T1000 (cell line): ENCODE measurements at places on chromosomes 16 and 17.

DNA sequence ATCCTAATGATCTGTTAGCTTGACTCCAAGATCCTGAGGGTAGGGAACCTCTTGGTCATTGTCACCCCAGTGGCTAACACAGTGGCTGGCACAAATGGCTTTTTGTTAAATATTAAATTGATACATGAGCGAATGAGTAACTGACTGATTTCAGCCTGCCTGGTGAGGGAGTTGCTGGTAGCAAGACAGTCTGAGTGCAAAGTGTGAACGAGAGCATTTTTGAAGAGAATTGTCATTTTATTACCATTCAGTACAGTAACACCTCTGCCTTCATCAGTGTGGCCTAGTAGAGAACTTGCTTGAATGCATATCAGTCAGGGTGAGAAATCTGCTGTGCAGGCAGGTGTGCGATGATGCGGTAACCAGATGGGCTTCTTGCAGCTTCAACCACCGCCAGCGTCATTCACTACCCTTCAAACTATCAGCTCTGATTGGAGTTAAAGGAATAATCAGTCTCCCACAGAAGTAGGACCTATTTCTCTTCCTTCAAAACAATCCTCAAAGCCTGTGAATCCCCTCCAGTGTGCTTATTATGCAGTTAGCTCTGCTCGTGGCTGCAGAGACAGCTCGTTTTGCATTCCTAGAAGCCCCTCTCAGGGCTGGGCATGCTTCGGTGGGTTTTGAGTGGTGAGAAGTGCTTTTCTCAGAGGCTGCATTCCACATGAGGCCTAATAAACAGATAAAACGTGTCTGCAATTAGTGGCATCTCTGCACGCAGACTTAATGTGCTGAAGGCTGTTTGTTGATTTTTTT is 29.0 kb downstream of the HEXIM2 start:
- DNase-seq = no peak

DNA sequence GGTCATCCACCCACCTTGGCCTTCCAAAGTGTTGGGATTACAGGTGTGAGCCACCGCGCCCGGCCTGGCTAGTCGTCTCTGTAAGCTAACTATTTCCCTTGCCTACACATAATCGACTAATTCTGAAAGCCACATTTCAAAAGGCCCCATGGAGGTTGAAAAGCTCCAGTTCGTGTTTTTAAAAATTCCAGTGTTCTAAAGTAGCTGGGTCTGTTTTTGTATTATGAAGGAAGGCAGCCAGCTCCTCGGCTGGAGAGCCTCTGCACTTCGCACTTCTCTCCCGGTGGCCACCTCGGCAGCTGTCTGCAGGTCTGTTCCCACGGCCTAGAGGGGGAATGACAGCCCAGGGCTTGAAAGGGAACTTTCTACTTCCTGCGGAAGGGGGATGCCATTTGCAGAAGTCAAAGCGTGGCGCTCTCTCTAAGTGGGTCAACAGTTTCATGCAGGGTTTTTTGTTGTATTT is 16.9 kb downstream of the HASPIN start:
- DNase-seq = no peak

GRCh38 chr17:35879773-35880654 is at the start of gene CCL5:
CCL5 (minus strand) TSS chr17:35880360.
- no peak for DNase-seq

GRCh38 chr17:76701471-76701967 is 9.2 kb downstream of the MXRA7 start:
- DNase-seq = no peak

DNA sequence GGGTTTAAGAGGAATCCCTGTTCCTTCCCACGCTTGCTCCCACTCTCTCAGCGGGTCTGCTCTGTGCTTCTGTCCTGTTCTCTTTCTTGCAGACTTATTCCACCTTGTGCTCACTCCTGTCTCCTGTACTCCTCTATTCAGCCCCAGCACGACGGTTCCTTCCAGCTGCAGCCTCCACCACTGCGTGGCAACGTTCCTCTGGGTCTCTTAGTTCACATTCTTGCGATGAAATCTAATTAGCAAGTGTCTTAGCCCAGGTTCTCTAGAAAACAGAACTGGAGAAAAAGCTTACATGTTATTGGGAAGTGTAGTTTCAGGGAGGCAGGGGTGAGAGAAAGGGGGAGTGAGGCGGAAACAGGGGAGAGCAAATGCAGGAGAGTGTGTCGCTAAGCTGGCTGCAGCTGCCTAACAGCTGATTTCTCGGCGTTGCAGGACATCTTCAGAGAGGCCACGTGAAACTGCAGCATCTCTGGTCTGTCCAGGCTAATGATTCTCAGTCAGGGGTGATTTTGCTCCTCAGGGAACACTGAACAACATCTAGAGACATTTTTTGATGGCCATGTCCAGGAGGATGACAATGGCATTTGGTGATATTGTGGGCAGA is 213.2 kb upstream of the NLRP1 start:
- DNase-seq = no peak

DNA sequence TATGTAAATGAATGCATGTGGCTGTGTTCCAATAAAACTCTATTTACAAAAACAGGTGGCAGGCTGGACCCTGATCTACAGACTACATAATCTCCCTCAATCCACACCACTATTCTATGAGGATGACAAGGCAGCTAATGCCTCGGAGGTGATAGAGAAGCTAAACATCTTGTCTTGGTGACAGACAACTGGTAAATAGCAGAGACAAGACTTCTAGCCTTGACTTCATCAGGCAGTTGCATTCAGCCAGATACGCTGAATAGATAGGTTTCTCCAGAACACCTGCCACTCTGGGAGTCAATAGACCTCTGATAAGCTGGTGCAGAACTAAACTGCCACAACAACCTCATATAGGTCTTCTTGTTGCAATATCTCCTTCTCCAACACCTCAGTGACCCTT is 3.3 kb downstream of the ATPAF2 start:
- no peak for DNase-seq

- no peak for DNase-seq
Observed at GRCh38 chr17:19590451-19590850, 56.8 kb downstream of the SLC47A1 start.

- no peak for DNase-seq
Observed at GRCh38 chr16:30889721-30890120, 4.2 kb downstream of the BCL7C start.

DNA sequence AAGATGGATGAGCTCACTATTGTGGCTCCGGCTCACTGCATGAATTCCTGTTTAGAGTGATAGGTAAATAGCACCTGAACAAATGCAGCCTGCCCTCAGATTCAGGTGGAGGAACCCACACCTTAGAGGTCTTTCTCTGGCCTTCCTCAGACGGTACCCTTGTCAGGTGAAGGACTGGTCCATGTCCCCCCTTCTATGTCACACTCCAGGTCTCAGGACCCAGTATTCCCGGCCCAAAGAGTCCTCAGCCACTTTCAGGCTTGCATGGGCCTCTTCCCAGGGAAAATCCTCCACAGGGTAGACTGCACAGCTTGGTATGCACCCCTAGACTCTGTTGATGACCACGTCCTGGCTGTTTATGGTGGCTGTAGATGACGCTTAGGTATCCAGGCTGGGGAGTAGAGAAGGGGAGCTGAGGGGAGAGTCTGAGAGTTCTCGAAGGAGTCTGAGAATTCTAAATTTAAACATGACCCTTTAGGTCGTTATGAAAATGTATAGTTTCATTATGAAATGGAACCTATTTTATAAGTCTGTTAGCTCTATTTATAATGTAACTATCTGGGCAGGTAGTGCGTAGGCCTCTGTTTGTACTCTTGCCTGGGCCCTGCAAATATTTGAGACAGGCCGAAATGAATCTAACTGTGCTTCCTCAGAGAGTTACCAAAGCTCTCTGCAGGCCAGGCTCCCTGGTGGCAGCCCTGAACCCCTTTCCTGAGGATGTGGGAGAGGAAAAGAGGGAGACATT is 32.5 kb upstream of the CCR7 start:
- no peak for DNase-seq
